ENCODE measurements at places on chromosomes 5 and 9.

DNA sequence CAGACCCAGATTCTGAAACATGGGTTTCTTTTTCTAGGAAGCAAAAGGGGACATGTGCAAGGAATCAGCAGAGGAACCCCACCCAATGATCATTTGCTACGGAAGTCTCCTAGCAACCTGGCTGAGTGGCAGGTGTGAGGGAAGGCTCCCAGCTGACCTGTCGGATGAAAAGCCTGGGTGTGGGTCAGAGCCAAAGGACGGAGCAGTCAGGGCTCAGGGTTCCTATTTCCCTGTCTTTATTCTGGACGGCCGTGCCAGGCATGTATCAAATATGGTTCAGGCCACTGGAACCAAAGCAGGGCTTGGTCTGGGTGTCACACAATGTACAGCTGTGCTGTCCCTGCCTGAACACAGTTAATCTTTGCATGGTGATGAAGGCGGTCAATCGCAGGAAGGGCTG, 20.1 kb downstream of the STK10 start:
- no peak for DNase-seq

GRCh38 chr5:79694652-79695051, 5.0 kb downstream of the CMYA5 start:
- no peak for DNase-seq

GRCh38 chr5:14190194-14191164, 47.3 kb downstream of the TRIO start:
- no peak for DNase-seq

DNA sequence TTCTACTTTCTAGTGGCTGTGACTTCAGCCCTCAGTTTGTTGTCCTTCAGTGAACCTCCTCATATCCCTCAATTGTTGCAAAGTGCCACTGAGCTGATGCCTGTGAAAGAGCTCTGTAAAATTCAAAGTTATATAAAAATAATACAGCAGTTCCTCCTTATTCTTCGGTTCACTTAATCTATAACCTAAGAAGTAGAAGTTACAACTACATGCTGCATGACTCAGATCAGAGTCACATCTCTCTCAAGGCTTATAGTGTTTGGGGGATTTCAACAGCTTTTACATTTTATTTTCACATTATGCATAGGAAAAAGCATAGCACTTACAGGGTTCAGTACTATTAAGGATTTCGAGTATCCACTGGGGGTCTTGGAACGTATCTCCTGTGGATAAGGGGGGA, 25.1 kb upstream of the GCNT1 start:
- DNase-seq = no peak

GRCh38 chr9:3262826-3263529, 262.8 kb downstream of the RFX3 start:
- no peak for DNase-seq

DNA sequence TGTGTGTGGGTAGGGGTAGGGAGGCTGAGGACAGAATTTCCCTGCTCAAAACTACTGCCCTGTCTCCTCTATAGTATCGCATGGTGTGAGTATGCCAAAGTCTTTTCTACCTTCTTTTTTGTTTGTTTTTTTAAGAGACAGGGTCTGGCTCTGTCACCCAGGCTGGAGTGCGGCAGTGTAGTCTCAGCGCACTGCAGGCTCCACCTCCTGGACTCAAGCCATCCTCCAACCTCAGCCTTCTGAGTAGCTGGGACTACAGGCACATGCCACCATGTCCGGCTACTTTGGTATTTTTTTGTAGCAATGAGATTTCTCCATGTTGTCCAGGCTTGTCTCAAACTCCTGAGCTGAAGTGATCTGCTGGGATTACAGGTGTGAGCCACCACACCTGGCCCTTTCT, 2.5 kb downstream of the SRP19 start:
- DNase-seq = no peak

DNA sequence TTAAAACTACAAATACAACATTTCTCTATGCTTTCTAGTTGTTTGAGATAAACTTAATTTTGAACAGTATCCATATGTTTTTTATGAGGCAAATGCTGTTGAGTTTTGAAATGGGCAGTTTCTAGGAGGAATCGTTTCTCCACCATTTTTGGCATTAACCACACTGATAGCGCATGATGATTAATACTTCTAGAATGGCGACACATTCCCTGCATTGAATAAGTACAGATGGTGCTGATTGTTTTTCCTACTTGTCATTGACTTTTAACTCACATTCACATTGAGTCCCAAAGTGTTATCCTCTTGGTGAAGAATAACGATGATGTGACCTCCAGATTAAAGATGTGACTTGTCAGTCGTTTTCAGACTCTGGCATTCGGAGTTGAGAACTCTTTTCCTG, 6.5 kb upstream of the CCDC192 start:
- DNase-seq = no peak

DNA sequence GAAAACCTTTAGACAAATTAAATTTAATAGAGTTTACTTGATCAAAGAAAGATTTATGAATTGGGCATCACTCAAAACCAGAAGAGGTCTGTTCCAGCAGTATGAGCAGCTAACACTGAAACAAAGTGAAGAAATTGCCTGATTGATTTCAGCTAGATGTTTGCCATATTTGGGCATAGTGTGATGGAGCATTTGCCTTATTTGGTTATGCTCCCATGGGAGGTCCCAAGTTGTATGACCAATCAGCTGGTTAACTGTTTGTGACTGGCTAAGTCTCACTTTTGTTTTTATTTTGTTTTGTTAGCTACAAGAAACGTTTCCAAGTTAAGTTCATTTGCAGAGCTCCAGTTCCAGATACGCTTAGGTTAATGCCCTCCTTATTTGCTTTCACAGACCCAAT, 53.3 kb upstream of the LMNB1 start:
- no peak for DNase-seq

DNA sequence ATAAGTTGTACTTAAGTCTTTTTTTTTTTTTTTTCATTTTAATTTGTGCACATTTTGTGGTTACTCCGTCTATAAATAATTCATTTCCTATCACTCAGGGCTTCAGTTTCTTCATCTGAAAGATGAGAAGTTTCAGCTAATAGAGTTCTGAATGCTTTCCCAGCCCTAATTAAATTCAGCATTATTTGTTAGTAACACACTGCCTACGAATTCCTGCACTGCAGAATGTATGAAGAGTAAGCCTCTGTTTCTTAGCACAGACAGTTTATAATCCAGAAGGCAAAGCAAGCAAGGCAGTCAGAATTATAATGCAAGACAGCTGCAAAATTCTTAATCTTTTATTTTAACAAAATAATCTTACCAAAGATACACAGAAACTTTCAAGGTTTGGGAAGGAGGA, 138.0 kb upstream of the GHR start:
- no peak for DNase-seq

- no peak for DNase-seq
Observed at GRCh38 chr5:111697215-111697614, 59.8 kb downstream of the NREP start.

GRCh38 chr9:79912318-79913070, 340.7 kb downstream of the TLE4 start:
- DNase-seq = no peak

DNA sequence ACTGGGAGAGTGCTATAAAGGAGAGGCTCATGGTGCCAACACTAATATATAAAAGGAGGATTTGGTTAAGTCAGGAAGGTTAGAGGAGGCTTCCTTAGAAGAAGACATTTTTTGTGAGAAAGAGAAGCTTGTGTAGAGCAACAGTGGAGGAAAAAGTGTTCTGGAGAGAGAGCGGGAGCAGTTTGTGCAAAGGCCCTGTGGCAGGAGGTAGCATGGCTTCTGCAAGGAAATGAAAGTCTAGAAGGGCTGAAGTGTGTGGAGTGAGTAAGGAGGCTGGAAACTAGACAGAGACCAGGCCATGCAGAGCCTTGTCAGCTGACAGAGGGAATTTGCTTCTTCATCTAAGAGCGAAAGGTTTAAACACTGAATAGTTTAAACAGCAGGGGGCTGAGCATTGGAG, 64.4 kb upstream of the ARAP3 start:
- no peak for DNase-seq

DNA sequence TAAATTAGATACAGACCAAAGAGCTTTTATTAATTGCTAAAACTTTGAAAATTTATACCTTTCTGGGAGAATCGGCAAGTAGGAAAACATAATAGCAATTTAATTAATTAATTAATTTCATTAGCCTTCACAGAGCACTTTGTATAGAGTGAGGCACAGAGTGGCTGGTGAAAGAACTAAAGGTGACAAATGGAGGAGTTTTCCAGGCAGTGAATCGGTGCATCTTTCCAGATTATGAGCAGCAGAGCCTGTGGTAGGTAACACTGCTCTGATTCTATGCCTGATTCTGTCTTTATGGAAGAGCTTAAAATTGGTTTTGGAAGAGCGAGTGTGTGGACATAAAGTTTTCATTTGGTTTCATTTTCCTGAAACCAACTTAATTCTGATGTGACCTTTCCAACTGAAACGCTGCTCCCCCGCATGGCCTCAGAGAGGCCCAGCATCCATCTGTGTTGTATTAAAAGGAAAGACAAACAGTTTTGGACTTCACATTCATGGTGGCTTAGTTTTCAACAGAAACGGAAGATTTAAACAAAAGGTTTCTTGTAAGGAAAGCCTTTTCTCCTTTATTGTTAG, 188.9 kb upstream of the RPS23 start:
- no peak for DNase-seq

DNA sequence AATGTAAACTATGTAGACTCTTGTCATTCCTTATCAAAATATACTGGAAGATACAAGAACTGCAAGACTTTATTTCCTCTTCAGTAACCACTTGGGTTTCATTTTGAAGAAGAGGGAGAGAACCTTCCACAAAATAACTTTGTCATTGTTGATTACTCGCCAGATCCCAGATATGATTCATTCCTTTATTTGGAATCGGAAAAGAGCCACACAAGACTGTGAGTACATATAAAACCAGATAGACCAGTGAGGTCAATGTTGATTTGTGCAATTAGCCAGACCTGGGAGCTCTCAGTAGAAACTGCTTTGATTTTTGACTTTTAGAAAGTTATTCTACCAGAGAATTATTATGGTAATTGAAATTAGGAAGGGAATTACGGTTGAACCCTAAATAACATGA, 146.1 kb downstream of the TMEM167A start:
- DNase-seq = no peak

- DNase-seq = no peak
Observed at GRCh38 chr5:3490957-3491507, 104.6 kb upstream of the IRX1 start.

GRCh38 chr9:37917801-37918664, 14.1 kb upstream of the SLC25A51 start:
- DNase-seq = no peak

- DNase-seq = no peak
Observed at GRCh38 chr9:128005923-128006322, 25.1 kb upstream of the EEIG1 start.

DNA sequence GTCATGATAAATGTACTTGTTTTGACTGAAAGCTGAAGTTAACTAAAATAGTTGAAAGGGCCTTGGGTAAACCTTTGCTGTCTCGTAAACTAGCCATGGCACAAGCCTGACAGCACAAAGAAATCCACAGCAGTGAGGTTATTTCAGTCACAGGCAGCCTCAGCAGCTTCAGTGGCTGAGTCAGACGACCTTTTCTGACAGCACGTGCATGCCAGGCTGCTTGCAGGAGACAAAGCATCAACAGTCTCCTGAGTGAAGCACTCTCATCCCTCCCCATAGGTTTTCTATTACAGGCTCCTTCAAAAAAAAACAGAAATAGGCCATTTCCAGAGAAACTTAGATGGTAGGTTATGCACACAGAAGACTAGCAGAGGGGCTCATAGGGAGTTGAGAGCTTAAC, 34.6 kb downstream of the OXCT1 start:
- DNase-seq = no peak

DNA sequence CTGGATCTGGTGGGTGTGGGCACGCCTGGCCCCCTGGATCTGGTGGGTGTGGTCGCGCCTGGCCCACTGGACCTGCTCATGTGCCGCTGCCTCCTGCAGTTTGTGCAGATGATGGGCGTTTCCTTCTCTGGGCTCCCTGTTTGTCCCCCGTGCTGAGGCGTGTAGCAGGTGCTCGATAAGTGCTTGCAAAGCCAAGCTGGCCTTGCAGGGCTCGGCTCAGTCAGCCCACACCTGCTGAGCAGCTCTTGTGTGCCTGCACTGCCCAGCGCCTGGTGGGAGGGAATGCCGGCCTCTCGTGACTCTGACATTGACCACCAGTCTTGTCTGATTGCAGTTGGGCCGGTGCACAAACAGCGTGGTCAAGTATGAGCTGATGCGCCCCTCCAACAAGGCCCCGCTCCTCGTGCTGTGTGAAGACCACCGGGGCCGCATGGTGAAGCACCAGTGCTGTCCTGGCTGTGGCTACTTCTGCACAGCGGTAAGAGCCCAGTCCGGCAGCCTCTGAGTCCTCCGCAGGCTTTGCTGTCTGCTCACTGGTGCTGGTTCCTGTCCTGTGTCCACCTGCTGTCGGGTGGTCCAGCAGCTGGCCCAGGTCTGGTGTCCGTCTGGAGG, 102.7 kb upstream of the CACNA1B start:
- no peak for DNase-seq

- no peak for DNase-seq
Observed at GRCh38 chr9:38090170-38090569, 21.1 kb upstream of the SHB start.

DNA sequence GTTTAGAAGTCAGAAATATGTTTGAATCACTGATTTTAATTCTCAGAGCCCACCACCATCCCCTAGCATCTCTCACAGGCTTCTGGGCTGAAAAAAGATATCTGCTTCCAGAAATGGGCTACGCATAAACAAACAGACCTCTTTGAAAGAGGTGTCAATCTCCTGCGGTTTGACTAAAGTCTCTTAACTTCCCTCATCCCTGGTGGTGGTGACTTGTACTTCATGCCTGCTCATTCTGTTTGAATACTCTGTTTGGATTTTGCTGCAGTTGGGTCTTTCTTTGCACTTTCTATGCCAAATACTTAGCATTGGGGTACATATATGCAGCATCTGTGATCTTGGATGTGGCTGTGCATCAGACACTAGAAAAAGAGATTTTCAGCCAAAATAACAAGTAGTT, 157.2 kb upstream of the ATP10B start:
- DNase-seq = no peak

DNA sequence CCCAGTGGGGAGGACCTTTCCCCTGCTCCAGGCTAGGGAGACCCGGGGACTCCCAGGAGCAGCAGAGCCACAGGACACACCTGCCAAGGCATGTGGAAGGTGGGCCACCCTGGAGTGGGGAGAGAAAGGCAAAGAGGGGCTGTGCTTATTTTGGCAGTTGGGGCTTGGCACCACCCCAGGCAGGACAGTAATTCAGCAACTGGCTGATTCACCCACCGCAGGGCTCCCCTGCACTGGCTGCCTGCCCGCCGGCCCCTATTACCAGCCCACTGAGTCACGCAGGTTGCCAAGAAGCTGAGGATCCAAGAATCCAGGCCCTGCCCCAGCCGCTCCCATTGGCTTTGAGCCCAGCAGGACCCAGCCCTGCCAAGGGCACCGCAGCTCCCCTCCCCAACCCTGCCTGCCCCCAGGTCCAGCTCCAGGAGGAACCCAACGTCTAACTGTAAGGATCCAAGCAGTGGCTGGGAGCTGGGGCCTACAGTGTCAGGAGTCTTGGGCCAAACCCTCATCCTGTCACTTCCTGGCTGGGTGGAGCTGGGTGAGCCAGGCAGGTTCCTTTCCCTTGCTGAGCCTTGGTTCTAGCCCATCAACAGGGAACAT, 14.2 kb upstream of the RALGDS start:
- peak; percentile 44 for DNase-seq
